Stimulated activated CD4-positive, alpha-beta T cell treated with anti-CD3 and anti-CD28 coated beads, Interleukin-15, amount 100 ng/mL, for 24 hours (primary cell): ENCODE measurements at places on chromosomes 6 and 20.

DNA sequence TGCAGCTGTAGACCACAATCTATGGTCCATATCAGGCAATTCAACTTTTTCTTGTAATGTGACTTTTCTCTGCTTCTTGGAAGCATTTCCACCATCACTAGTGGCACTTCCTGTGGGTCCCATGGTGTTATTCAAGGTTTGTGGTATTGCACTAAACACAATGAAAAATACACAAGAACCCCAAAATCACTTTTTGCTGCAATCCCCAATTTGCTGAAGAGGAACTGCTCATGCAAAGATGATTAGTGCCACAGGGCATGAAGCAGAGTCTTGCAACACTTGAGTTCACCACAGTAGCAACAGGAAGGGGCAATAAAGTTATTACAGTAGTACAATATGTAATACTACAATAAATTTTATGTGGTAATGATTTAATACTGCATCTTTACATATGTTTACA, 16.8 kb upstream of the TAAR1 start:
- DNase-seq: no peak

DNA sequence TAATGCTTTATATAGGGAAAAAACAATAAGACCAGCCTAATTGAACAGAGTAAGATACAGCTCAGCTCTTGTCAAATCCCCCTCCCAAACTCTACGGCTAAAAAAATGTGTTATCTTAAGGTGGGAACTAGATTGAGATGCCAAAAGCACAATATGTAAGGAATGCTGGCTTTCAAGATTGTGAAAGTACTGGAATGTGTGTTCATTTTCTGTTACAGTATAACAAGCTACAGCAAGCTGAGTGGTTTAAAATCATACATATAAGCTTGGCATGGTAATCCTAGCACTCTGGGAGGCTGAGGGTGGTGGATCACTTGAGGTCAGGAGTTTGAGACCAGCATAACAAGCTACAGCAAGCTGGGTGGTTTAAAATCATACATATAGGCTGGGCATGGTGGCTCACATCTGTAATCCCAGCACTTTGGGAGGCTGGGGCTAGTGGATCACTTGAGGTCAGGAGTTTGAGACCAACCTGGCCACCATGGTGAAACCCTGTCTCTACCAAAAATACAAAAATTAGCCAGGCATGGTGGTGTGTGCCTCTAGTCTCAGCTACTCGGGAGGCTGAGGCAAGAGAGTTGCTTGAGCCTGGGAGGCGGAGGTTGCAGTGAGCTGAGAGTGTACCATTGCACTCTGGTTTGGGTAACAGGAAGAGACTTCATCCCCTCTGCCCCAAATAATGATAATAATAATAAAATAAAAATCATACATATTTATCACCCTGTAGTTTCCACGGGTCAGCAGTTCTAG, 297.7 kb downstream of the DOK5 start:
- DNase-seq: no peak

DNA sequence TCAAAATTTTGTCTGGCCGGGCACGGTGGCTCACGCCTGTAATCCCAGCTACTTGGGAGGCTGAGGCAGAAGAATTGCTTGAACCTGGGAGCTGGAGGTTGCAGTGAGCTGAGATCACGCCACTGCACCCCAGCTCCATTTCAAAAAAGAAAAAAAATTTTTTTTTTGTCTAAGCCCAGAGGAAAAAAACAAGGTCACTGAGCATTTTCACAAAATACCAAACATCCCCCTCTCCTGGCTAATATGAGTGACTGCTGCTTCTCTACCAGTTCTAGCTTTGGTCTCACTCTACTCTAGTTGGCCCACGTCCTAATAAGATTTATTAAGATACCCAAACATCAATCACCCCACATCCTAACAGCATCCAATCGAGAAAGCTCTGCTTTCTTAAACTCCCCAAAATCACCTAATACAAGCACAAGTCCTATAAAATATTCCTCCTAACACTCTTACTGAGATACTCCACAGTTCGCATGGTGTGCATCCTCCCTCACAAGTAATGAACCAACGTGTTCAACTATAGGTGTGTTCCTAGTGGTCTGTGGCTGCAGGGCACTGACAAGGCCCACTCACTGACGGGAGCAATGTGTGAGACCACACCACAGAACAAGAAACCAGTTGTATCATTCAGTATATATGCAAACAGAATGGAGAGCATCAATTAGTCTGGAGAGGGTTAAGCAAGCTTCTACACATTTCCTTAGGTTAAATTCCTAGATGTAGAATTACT, 64.2 kb downstream of the FKBP5 start:
- no peak for DNase-seq

DNA sequence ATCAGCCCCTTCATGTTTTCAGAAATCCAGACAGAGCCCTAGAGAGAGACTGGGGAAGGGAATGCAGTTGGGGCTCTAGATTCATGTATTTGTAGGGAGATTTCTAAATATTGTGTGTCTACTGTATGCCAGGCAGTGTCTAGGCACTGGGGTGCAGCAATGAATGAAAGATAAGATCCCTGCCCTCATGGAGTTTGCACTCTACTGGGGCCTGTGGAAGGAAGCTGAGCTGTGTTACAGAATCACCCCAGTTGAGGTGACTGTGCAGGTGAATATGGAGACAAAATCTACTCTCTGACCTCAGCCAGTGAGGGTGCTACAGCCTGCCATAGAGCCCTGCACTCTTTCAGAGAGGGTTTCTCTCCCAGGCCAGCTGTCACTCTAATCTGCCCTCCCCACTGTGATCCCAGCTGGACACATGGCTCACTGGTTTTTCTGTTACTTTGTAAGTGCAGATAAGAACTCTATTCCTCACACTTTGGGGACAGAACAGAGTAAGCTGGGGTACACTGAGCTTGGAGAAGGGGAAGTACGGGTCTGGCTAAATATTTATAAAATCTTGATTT, 69.2 kb upstream of the E2F3 start:
- no peak for DNase-seq

DNA sequence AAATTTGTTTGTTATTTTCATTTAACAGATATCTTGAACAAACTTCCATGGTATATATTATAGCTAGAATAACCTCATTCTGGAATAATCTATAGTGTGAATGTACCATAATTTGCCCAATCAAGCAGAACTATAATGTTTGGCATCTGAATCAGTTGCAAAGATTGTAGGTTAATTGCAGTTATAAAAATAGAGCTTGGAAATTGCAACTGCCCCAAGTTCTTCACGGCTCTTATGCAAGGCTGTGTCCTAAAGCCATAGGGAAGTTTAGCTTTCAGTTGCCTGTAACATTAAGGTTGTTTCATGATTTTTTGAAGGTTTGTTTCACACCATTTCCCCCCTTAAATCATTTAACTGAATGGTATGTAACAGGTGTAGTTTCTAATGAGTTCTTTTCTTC, 19.4 kb downstream of the NQO2 start:
- DNase-seq: no peak

DNA sequence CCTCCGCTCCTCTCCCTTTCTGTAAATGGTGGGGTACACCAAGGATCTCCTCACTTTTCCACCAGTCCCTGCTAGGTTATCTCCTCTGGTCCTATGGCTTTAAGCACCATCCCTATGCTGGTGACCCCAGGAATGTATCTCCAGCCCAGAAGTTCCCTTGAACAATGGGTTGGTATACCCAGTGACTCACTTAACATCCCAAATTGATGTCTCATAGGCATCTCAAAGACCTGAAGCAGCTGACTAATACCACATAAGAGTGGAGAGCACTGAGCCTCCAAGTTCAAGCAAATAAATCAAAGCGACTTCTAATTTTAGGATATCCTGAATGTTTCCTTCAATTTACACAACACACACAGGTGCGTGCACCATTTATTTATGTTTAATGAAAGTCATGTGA, 48.3 kb downstream of the ADGRF1 start:
- DNase-seq: no peak

GRCh38 chr6:10595731-10596664, 74.8 kb downstream of the GCNT2 start:
- DNase-seq: no peak

DNA sequence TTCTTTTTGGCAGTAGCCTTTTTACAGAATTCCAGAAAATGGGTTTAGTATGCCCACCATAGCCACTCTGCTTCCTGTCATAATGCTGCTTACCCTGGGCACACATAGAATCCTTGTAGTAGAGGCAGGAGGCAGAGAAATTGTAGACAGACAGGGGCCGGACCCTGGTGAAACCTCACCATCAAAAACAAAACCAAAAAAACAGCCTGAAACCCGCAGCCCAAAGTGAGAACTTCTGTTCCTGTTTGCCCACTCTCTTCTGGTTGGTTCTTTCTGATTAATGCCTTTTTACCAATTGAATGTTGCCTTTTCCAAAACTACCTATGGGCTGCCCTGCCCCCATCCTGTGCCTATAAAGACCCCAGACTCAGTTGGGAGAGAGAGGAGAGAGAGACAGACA, 188.2 kb downstream of the CDKAL1 start:
- no peak for DNase-seq

- no peak for DNase-seq
These were observed 20.7 kb upstream of the DST start for GRCh38 chr6:56663344-56663743.

- no peak for DNase-seq
These were observed 202.8 kb upstream of the CITED2 start for GRCh38 chr6:139577124-139577762.

DNA sequence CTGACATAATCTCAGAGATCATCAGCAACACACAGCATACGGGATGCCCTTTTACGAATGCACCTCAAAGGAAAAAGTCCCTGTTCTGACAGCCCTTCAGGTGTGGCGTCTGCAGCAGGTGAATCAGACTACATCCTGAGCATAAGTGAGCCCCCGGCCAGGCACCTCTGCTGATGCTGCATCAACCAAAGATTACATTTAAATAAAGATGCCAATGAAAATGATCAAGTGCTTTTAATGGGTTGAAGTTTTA, 58.7 kb downstream of the INSM1 start:
- no peak for DNase-seq

DNA sequence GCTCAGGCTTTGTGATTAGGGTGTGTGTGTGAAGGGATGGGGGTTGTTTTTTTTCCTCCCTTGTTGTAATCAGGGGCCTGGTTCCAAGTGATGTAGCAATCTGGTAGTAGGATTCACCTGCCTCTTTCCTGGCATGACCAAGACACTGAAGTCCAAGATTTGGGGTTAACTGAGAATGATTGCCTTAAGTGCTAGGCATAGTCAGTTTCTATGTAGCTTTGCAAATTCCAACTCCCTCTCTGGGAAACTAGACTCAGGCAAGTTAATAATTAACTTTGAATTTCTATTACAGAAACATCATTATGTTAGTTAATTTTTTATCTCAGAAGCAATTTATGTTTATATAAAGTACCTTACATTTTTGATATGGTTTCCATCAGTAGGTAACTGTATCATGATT, 43.6 kb downstream of the NUS1 start:
- DNase-seq: no peak
